ENCODE measurements at places on chromosomes 11 and 22.

DNA sequence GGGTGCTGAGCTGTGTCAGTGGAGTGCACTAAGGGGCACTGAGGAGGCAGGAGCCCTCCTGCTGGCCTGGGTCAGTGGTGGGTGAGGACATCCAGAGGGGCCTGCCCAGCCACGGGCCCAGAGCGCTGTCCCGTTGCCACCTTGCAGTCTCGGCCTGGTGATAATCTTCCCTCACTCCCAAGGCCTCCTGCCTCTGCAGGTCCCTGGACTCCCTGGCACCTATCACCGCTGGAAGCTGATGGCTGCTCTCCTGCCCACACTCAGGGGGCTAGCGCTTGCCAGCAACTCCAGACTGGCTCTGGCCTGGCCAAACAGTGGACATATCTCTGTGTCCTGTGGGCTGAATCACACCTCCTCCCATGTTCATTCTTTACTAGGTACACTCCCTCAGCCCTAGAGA is 86.5 kb upstream of the PITPNB start:
- DNase-seq: no peak

DNA sequence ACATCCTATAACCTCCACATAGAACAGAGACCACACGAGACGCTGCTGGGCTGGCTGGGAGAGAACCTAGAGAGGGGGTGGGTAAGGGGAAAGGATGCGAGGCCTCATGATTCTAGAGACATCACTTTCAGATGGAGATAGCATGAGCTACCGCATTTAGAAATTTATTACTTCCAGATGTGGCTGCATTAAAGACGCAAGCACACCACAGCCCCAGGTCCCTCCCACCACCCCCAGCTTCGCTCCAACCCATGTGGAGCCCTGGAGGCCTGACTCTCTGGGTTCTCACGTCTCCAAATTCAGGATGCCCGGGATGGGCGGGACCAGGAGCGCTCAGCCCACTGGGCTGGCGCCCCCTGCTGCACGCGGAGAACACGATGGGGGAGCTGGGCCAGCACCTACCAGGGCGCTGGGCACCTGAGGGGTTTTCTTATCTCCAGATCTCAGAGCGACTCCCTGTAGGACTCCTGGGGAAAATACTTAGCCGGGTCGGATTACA is 13.6 kb downstream of the MRPL21 start:
- peak; percentile 6 for DNase-seq

GRCh38 chr11:35011944-35012343 is 95.5 kb downstream of the PDHX start:
- no peak for DNase-seq

DNA sequence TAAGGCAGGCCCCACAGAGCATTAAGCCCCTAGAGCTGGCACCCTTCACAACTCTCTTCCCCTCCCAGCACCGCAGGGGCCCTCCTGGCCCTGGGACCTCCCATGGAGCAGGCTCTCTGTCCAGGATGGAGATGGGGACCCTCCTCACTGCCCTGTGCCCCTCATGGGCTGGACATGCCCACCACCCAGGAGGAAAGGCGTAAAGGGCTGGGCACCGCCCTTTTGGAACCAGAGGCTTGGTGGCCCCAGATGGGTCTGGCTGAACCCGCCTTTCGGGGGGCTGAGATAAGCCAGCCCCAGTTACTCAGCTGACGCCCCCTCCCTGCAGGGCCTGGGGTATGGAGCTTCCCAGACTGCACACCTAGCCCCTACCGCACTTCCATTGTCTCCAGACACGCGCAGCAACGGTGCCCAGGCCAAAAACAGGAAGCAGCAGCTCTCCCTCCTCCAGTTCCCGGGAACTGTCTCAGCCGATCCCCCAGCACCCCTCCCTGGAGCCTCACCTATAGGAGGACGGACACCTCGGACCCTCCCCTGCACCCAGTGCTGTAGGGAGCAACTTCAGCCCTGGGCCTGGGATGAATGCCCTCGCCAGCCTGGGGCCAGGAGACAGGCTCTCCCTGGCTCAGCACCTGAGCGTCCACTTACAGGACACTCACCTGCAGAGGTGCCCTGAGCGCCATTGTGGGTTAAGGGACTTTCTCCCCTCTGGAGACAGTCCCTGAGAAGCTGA is 1.6 kb upstream of the SUSD2 start:
- DNase-seq: no peak

- DNase-seq: no peak
These were observed 52.8 kb downstream of the LRRC32 start for GRCh38 chr11:76617553-76618265.
